ENCODE measurements at places on chromosomes 1 and 21. TPM values are rescaled to one million over a fixed set of nuclear protein-coding genes. Genes with fewer than 3 reads are reported as not detected.

GJA8 gene
- not detected for total RNA-seq

- no peak for DNase-seq
Observed at GRCh38 chr1:30487042-30487441, 236.3 kb downstream of the MATN1 start.

- no peak for DNase-seq
Observed at GRCh38 chr1:76625886-76626678, 241.2 kb upstream of the ST6GALNAC5 start.

GRCh38 chr21:43369124-43369523 lies 57.8 kb downstream of the SIK1 start:
- DNase-seq: no peak

GRCh38 chr1:197868751-197869489 lies 33.5 kb upstream of the C1orf53 start:
- DNase-seq: peak; percentile 47

ADAMTS4 gene
- 1.1 TPM for total RNA-seq

GRCh38 chr1:84722794-84723193 lies 32.5 kb upstream of the SSX2IP start:
- DNase-seq: no peak

DNA sequence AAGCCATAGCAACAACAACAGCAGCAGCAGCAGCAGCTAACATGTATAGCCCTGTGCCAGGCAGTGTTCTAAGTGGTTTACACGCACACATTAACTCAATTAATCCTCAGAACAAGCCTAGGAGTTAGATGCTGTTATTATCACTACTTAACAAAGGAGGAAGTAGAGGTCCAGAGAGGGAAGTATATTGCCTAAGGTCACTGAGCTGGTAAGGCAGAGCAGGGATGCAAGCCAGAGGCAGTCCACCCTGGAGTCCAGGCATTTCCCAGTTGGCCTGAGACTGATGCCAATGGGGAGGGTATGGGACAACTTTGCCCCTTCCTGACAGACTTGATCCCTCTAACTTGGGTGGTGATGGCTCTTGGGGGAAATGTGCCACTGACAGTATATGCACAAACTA lies 6.8 kb downstream of the CDC14A start:
- no peak for DNase-seq

- no peak for DNase-seq
Observed at GRCh38 chr1:230495891-230496385, 69.8 kb upstream of the PGBD5 start.

DNA sequence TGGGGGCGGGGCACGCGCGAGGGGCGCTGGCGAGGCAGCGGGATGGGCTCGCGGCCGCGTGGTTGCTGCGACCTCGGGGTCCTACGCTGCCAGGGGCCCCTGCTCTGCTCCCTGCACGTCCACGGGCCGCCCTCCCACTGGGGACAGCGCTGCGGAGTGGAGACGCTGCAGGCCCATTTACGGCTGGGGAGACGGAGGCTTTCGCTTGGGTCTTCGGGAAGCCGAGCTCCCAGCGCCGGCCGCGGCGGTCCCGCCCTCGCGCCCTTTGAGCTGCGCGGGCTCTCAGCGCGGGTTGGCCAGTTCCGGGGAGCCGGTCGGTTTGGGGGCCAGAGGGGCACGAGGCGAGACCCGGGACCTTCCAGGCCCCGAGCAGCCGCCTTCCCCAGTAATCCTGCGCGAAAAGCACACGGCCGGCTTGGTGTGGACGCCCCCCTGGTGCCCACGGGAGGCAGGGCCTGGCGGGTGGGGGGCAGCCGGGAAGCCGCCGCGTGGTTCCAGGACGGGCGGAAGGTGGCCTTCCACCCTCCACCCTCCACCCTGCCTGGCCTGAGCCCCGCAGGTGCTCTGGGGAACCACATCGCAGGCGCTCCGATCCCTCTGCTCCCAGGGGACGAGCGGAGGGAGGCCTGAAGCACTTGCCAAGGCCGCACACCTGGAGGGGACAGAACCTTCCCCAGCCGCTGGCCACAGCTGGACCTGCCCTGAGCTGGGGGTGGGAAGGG lies 570 bp upstream of the PEX10 start:
- no peak for DNase-seq

SWT1 gene
- 3.2 TPM for total RNA-seq

DNA sequence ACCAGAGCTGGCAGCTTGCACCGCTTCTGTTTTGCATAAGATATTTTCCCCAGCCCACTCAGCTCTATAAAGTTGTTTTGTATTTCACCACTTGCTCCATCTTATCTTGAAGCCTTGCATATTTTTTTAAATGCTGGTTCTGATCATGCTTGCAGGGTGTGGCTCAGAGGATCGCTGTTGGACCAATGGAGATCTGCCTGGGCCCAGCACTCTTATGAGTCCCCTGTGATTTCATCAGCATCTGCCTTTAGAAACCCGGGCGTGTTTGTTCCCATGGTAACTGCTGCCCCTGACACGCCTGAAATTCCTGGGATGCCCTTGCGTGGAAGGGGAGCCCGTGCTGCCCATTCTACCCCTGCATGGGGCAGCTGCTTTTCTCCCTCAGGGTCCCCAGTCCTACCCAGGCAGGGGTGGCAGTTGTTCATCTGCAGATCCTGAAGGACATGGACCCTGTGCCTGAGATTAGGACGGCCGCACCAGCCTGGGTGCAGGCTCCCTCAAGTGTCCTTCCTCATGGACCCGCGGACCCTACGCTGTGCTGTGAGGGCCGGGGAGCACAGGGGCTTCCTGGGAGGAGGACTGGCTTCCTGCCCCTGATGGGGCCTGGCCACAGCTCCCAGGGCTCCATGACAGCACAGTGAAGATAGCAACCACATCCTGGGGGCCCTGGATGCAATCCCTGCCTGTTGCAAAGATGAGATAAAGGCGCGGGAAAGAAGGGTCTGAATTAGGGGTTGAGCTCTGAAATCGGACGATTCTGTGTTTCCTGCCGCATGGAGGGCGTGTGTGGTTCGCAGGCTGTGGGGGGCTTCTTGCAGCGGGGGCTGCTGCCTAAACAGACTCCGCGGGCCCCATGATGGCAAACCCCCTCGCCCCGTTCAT lies 226.5 kb downstream of the SDCCAG8 start:
- DNase-seq: no peak

SERPINC1 gene
- total RNA-seq: 2,515 TPM

Data from left lobe of liver (tissue), 2 donors.